Fibroblast of the aortic adventitia (primary cell): ENCODE measurements at places on chromosomes 4 and X. TPM values are rescaled to one million over a fixed set of nuclear protein-coding genes. Genes with fewer than 3 reads are reported as not detected.

The TENT5D gene
- 0.09 TPM in 1 of 2 replicates, not detected in the other for total RNA-seq

The QRFPR gene
- not detected in 2 replicates for total RNA-seq

The PRDM8 gene
- total RNA-seq = 7.8 and 15.6 TPM in 2 replicates

The XK gene
- 0.09 TPM in 1 of 2 replicates, not detected in the other for total RNA-seq

The GRIA3 gene
- total RNA-seq = 9.7 and 10.1 TPM in 2 replicates
